ENCODE measurements at places on chromosomes 2 and 18.

- no peak for DNase-seq
These were observed 148.0 kb downstream of the FAM210A start for GRCh38 chr18:13578400-13578799.

DNA sequence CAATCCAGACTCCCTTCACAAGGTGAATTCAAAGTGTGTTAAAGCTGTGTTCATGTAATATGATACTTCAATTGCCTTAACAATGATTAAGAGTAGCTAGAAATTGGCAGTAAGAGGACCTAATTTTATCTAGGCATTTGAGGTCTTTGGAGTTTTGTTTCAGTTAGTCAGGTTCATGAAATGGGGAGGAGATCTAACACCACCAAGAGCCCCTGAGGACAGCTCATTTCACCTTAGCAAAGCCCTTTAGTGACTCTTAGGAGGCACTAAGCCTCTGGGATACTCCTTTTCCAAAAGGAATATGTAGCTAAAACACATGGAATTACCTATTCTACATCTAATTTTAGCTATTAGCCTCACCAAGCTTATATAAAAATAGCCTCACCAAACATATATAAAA is 716.5 kb upstream of the RAB6C start:
- no peak for DNase-seq

DNA sequence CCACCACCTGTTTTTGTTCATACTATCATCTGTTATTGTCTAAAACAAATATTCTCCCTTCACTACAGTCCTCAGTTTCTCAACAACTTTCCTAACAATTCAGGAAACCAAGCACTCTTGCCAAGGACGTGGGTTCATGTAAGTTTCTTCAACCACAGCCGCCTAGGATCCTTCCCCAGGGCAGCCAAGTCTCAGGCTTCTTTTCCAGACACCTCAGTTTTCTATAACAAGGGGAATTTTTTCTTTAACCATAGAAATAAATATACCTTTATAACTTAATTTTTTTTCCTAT is 39.4 kb upstream of the AGPS start:
- DNase-seq = no peak

- DNase-seq = no peak
These were observed 44.3 kb upstream of the TNFRSF11A start for GRCh38 chr18:62280786-62281185.

GRCh38 chr2:238440767-238441166 is 14.0 kb downstream of the ASB1 start:
- DNase-seq = no peak

GRCh38 chr18:72160510-72161445 is 383.4 kb downstream of the CBLN2 start:
- no peak for DNase-seq

DNA sequence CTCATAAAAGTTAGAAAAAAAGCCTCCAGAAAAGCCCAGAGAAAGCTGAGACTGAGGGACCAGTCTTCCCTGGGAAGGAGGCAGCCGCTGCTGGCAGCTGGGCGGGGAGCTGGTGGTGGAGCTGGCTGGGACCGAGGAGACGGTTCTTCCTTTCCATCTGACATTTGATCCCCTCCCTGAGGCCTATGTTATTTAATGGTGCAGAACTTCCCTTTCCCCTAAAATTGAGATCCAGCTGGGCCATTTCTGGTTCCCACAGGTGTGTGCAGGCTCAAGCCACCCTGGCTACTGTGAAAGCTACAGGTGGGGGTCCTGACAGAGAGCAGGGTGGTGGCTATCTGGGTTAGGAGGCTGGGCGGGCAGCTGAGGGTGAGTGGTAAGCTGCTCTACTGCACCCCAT is 81.5 kb upstream of the FZD7 start:
- no peak for DNase-seq

DNA sequence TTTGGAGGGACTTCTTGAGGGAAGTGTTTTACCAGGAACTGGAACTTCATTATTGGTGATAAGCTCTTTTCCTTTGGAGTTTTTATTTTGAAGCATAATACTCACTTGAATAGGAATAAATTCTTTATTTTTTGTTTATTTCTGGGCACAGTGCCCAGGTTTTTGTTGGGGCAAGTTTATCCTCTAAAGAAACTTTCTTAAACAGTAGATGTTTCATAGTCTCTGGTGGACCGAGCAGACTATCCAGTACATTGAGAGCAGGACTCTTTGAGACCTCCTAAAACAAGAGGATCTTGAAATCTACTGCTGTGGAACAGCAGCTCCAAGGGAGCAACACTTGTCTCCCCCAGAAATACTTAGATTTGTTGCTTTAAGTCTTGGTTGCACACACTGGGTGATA is 109.4 kb downstream of the PARD3B start:
- DNase-seq = no peak

GRCh38 chr2:184402381-184402780 is 195.9 kb upstream of the ZNF804A start:
- no peak for DNase-seq

All from erythroblast (primary cell).